Vagina (tissue), 2 donors: ENCODE measurements at places on chromosomes 1 and 21. TPM values are rescaled to one million over a fixed set of nuclear protein-coding genes. Genes with fewer than 3 reads are reported as not detected.

DNA sequence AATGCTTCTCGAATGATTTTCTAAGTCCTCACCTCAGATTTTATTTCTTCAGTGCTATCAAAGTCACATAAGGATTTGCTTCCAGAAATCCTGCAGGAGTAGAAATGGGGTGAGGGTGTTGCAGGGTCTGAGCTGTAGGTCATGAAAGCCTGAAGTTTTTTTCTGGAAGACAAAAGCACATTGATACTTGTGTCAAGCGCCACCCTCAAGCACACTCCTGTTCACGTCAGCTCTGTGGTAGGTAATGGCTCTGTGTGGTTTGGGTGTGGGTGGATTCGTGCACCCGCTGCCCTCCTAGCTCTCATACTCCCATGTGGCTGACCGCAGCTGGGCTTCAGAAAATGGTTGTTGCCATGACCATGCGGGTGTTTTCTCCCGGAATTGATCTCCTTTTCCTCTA is 39.9 kb downstream of the AKNAD1 start:
- no peak for DNase-seq

GRCh38 chr1:33025180-33025569 is 11.5 kb downstream of the AK2 start:
- DNase-seq = no peak

GRCh38 chr1:206107168-206107544 is 10.0 kb downstream of the AVPR1B start:
- DNase-seq = no peak

Gene KIAA0319L
- 50.6 TPM for total RNA-seq
